Left hindlimb (tissue), 1 donor: ENCODE measurements at places on chromosomes 3 and 15.

DNA sequence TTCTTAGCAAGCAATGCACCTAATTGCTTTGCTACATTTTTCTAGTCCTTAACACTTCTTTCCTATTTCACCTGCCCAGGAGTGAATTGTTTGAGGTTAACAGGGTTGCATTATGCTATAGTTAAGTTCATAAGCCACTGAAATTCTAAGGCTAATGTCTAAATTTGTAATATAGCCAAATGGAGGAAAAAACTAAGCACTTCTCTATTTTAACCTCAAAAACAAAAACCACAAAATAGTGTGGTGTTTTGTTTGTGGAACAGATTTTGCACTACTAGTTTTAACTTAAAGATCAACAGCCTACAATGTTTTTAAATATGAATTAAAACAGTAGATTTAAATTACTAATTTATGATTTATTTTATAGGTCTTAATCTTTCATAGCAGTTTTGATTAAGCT lies 5.5 kb downstream of the ATOSA start:
- no peak for DNase-seq

GRCh38 chr3:178479446-178479845 lies 56.8 kb upstream of the KCNMB2 start:
- no peak for DNase-seq

- no peak for DNase-seq
Measured at GRCh38 chr3:119933207-119933606, 151.3 kb downstream of the NR1I2 start.

- no peak for DNase-seq
Measured at GRCh38 chr3:129230311-129231019, 18.9 kb upstream of the COPG1 start.

DNA sequence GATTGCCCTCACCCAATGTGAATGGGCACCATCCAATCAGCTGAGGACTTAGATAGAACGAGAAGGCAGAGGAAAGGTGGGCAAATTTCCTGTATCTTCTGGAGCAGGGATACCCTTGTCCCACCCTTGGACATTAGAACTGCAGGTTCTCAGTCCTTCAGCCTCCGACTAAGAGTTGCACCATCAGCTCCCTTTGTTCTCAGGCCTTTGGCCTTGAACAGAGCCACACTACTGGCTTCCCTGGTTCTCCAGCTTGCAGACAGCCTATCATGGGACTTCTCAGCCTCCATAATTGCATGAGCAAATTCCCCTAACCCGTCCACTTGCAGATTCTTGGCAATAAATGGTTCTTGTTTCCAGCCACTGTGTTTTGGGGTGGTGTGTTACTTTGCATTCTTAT lies 102.4 kb downstream of the LSM3 start:
- no peak for DNase-seq

DNA sequence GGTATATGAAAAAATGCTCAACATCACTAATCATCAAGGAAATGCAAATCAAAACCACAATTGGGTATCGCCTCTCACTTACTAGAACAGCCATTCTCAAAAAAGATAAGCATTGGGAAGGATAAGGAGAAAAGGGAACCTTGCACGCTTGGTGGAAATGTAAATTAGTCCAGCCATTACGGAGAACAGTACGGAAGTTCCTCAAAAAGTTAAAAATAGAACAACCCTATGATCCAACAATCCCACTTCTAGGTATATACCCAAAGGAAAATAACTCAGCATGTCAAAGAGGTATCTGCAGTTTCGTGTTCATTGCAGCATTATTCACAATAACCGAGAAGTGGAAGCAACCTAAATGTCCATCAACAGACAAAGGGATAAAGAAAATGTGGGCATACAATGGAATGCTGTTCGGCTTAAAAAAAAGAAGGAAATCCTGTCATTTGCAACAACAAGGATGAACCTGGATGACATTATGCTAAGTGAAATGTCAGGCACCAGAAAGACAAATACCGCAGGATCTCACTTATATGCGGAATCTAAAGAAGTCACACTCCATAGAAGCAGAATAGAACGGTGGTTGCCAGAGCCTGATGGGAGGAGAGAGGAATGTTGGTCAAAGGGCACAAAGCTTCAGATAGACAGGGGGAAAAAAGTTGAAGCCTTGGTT lies 11.7 kb upstream of the CMTM7 start:
- DNase-seq = no peak

- DNase-seq = no peak
Measured at GRCh38 chr3:100426067-100426682, 24.8 kb downstream of the LNP1 start.

DNA sequence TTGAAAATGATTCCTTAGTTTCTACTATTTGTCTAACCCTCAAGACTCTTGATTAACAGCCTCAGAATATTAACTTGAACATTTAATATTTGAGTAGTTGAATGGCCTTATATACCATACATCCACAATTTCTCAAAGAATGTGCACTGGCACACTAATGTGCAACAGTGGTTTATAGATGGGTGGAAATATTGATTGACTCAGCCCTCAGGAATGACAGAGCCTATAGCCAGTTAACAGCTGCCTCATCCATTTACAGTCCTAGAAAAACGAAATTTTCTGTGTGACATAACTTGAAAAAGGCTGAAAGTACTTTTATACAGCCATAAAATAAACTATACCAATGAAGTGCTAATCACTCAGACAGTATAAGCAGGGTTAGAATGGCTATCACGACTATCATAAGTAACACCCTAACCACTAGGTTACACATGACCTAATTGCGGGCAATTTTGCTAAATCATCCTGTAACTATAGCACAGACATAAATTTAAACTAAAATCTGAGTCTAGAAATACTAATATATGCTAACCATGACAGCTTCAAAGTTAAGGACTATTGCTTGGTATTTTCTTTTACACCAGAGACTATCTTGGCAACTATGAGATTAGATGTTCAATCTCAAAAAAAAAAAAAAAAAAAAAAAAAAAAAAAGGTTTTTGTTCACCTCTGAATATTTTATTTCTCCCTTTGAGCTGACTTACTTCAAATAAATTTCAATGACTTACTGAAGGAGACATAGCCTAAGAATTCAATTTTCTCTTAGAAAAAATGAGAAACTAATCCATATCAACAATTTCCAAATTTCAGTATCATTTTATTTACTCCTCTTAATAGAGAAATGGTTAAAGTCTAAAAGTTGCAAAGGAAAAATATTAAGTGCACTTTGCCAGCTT lies 9.3 kb downstream of the SECISBP2L start:
- DNase-seq = no peak

DNA sequence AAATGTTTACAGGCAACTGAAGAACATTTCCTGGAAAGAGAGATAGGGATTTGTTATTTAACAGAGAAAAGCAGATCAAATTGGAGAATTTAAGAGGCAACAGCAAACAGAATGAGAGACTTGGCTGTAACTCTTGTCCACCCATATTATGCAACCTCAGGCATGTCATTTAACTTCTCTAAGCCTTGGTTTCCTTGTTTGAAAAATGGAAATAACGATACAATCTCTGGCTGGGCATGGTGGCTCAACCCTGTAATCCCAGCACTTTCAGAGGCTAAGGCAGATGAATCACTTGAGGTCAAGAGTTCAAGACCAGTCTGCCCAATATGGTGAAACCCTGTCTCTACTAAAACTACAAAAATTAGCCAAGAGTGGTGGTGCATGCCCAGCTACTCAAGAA lies 23.7 kb downstream of the ARRDC4 start:
- DNase-seq = no peak

DNA sequence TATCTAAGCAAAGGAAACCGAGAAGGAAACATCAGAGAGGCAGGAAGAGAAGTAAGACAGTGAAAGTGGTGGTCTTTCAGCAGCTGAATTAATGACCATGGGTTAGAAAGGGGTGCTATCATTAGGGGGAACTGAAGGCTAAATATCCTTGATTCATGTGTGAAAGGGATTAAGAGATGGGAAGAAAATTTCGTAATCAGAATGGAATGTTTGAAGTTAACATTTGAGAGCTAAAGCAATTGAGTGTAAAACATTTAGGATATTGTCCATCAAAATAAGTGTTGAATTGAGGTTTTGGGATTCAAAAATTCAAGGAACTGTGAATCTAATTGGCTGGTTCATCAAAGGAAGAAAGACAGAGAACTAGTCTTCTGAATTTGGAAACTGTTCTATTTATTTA lies 4.1 kb upstream of the ECT2 start:
- no peak for DNase-seq

DNA sequence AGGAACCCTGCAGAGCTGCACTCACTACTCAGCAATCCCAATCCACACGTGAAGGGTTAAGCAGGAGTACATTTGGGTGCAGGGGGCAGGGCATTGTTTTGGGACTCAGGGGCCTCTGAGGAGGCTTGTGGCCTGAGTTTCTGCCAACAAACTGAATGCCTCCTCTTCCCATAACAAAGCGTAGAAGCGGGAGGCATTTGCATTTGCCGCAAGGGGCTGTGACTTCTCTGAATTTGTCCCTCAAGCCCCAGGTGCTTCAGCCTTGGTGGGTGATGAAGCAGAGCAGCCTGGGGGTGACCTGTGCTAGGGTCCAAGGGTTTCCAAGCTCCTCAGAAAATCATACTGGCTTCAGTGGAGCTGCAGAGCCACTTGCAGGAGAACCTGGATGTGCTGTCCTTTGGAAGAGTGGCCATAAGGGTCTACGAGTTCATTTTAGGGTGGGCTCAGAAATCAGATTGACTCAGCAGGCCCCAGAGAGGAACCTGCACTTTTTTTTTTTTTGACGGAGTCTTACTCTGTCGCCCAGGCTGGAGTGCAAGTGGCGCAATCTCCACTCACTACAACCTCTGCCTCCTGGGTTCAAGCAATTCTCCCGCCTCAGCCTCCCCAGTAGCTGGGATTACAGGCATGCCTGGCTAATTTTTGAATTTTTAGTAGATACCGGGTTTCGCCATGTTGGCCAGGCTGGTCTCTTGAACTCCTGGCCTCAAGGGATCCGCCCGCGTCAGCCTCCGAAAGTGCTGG lies 1.4 kb upstream of the RPSA start:
- no peak for DNase-seq

DNA sequence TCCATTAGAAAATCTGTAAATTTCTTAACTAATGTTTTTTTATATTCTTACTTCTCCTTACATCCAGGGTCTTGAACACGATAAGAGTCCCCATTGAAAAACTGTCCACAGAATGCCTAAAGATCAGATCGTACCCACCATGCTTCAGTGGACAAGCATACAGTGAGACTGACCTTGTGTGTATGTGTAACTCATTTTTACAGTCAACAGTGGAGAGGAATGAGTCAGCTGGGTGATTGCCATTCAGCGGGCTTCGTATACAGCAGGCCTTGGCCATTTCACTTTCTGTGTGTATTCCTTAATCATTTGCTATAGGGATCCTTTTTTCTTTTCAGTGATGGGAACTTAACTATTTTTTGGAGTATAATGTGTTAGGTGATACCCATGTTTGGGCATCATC lies 10.6 kb downstream of the PARP14 start:
- DNase-seq = no peak

GRCh38 chr3:177770383-177771230 lies 573.3 kb upstream of the TBL1XR1 start:
- no peak for DNase-seq

DNA sequence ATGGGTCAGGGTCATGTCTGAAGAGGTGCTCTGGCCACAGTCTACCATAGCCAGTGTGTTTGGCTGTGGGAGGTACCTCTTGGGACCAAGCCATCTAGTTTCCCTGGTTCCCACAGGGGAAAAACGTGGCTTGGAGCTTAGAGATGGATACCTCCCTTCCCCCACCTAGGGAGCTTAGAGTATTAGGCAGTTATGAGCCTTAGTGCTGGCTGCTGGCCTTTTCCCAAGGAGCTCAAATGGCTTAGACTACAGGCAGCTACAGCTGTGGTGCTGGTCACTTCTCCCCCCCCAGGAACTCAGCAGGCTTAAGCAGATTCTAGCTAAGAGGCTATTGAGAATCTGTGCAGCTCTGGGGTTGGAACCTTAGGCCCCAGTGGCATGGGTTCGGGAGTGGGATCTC lies 591.2 kb downstream of the NSUN3 start:
- DNase-seq = no peak

- DNase-seq = peak; percentile 52
Measured at GRCh38 chr3:172201870-172202236, 162.5 kb downstream of the FNDC3B start.

GRCh38 chr3:140748171-140748570 lies 70.3 kb downstream of the TRIM42 start:
- no peak for DNase-seq

DNA sequence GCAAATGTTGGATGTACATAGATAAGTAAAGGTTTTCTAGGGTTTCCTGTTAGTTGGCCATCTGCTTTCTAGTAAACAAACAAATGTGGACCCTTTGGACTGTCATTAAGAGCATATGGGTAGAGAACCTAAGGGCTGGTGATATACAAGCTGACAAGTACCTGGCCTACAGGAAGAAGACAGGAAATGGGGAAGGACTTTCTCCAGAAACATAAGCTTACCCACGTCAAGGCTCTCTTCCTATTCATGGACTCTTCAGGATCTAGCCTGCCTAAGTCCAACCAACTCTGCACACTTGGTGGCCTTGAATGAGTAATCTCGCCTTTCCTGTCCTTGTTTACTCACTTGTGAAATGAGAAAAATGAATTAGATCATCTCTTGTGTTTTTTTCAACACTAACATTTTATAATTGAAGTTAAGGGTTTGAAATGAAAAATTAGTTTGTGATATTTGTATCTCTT lies 22.2 kb upstream of the GOLIM4 start:
- DNase-seq = no peak

- DNase-seq = no peak
Measured at GRCh38 chr3:61454801-61455200, 106.6 kb upstream of the PTPRG start.

DNA sequence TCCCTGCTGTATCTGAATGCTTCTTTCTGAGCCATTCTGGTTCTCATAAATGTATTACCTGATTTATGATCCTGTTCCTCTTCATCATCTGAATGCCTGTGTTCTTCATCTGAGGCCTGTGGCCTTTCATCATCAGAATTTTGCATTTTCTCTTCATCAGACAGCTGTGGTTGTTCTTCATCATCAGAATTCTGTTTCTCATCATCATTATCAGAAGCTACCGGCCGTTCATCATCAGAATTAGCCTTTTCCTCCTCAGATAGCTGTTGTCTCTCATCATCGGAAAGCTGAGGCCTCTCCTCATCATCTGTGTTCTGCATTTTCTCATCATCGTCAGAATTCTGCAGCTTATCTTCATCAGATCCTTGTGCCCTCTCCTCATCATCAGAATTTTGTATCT lies 5.9 kb downstream of the LEO1 start:
- DNase-seq = no peak

GRCh38 chr3:25532431-25533162 lies 104.5 kb downstream of the RARB start:
- no peak for DNase-seq

DNA sequence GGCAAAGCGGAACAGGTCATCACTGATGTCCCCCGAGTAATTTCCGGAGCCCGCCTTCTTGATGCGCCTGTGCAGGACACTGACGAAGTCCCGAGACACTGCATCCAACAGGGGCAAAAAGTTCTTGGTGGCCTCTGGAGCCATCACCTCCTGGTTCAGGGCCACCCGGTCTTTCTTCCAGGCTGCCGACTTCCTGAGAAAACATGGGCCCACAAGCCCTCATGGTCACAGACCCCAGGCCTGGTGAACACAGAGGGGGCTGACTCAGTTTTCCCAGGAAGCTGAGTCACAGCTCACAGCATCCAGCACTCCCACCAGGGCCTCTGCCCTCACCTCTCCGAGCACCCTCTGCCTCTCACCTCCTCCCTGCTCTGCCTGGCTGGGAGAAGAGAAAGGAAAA lies 22.4 kb downstream of the CYP11A1 start:
- no peak for DNase-seq

- peak; percentile 88 for DNase-seq
Measured at GRCh38 chr15:65049418-65049840, 4.2 kb downstream of the SLC51B start.

GRCh38 chr3:120762615-120763014 lies 20.1 kb downstream of the GTF2E1 start:
- DNase-seq = no peak

GRCh38 chr3:15198686-15199085 lies 7.4 kb upstream of the CAPN7 start:
- DNase-seq = no peak
